ENCODE measurements at places on chromosomes 3 and 15.
A peak's percentile ranks its signal among the peaks of the same experiment; 100 is the strongest.

DNA sequence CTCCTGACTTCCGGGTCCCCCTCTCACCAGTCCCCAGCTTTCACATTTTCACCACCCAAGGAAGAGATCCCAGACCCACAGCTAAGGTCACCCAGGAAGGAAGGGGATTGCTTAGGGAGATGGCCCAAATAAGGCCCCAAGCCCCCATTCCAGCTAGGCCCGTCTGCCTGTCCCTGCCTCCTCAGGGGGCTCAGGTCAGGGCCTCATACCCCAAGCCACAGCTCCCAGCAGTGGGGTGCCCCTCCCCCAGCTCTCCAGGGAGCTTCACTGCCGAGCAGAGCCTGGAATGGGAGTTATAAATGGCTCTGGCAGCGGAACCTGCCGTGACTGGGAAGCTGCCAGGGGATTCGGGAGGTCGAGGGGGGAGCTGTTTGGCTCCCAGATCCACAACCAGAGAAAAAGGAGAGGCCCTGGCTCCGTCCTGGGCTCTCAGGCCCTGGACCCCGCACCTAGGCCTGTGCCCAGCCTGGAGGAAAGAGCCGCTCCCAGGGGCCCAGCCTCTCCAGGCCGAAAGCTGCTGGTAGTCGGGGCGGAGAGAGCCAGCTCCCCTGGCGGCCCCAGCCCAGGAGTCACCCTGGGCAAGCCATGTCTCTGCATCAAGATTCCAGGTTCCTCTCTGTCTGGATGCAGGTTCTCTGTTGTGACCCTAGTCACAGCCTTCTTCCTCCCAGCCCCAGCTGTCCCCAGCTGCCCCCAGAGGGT, 550 bp downstream of the CCDC9B start:
- DNase-seq, result no peak

- DNase-seq, result no peak
Measured at GRCh38 chr3:128506754-128507153, 13.8 kb upstream of the GATA2 start.

GRCh38 chr15:75821786-75822345, 21.4 kb upstream of the UBE2Q2 start:
- no peak for DNase-seq

- peak; percentile 47 for DNase-seq
Measured at GRCh38 chr3:3799173-3800079, at the start of gene LRRN1. TSS of gene LRRN1 (plus strand) at chr3:3799431. CDS start at chr3:3844642, 45,211 bp downstream.

- no peak for DNase-seq
Measured at GRCh38 chr3:105355408-105356061, 11.2 kb upstream of the ALCAM start.

DNA sequence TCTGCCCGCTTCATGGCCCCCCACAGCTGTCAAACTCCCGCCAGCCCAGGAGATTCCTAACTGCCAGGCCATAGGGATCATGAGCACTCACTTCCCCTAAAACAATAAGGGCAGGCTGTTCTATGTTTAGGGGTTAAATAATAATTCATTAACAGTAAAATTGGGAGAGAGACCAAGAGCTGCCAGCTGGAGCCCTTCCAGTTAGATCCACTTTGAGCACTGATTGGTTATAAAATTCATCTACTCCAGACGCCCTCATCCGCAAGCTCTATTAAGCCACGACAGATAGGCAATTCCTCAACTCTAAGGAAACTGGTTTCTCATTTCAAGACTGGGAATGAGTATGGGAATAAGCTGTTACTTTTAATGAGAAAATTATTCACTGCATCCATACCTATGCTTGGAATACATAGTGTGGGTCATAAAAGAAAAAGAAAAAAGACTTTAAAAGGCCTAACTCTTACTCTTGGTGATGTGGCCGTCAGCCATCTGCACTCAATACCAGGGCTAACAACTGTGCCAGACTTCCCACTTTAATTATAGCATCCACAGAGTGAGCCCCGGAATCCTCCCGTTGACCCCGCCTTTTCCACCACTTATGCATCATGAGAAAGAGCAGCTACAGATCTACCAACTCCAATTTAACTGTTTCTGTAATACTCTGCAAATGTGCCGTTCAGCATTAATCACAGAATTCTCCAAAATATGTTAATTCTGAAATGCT, 44.5 kb downstream of the IL17RD start:
- DNase-seq, result no peak

GRCh38 chr3:127585163-127585812, 5.2 kb downstream of the TPRA1 start:
- no peak for DNase-seq

DNA sequence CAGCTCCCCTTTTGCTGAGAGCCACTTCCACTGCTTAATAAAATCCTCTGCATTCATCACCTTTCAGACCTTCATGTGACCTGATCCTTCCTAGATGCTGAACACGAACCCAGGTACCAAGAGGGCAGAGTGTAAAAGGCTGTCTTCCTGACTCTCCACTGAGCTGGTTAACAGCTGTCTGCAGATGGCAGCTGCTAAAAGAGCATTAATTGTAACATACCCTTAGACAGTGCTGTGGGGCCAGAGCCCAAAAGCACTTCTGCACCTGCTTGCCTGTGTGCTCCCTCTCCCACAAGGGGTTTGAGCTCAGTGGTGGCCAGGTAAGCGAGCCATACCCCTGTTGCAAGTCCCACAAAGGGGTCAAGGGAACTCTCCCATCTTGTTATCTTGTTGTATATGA, 187.3 kb downstream of the UBE2E2 start:
- DNase-seq, result no peak

DNA sequence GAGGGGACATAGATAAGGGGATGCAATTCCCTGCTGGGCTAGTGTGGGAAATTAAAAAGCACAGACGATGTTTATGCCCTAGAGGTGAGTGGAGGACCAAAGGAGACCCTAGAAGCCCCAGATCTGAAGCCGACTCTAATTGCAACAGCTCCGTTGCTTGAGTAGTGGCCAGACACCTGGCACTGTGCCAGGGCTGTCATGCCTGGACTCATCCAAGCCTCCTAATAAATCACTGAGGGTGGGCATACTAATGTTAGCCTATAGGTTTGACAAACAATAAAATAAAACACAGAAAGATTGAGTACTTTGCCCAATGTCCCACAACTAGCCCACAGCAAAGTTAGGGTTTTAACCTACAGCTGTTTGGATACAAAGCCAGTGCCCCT, 25.4 kb upstream of the MRPS22 start:
- DNase-seq, result no peak

- DNase-seq, result no peak
Measured at GRCh38 chr3:33808559-33808958, 10.1 kb downstream of the PDCD6IP start.

GRCh38 chr15:58590926-58591325, 158.6 kb downstream of the ADAM10 start:
- no peak for DNase-seq

- no peak for DNase-seq
Measured at GRCh38 chr3:179624451-179624850, 19.9 kb downstream of the NDUFB5 start.

GRCh38 chr3:10389339-10389738, 68.4 kb upstream of the SEC13 start:
- no peak for DNase-seq

GRCh38 chr15:92907896-92908712, 8.0 kb downstream of the CHD2 start:
- no peak for DNase-seq

GRCh38 chr15:33801954-33802353, 166.3 kb upstream of the CHRM5 start:
- DNase-seq, result no peak

DNA sequence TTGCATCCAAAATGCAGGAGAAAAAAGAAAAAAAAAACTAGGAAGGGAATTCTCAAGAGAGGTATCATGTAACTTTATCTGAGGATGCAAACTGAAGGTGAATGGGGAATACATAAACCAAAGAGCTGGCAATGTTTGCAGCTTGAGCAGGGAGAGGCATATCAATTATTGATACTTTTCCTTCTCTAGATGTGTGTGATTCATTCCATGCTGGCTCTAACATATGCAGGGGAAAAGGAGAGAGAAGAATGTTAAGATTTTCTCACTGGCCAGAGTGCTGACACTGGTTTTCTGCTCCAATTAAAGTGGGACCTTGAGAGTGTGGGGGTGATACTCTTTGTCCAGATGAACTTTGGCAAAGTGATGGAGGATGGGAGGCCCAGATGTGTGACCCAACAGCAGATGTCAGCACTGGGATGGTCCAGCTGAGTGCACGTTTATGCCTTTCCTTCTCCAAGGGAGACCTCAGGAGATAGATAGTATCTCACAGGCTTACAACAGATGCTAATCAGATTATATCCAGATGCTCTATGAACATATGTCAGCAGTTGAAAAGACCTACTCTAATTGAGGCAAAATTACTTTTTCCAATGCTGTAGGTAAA, 50.0 kb upstream of the PSMD6 start:
- DNase-seq, result no peak

GRCh38 chr3:120852412-120852811, 55.6 kb upstream of the STXBP5L start:
- DNase-seq, result no peak

DNA sequence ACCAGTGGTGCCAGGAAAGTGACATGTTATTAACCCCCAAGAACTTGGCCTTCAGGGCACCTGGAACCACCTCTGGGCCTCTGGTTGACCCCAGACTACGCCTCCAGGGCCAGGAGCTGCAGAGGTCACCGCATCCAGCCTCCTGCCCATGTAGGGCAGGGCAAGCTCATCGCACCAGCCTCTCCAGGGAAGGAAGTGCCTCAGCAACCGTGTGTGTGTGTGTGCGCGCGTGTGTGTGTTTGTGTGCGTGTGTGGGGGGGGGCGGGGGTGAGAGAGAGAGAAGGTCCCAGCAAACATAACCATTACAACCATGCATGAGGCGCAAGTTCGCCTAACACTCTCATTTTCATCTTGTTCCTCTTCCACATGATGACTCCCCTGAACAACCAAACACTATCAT, 31.8 kb downstream of the RAB6B start:
- DNase-seq, result no peak

DNA sequence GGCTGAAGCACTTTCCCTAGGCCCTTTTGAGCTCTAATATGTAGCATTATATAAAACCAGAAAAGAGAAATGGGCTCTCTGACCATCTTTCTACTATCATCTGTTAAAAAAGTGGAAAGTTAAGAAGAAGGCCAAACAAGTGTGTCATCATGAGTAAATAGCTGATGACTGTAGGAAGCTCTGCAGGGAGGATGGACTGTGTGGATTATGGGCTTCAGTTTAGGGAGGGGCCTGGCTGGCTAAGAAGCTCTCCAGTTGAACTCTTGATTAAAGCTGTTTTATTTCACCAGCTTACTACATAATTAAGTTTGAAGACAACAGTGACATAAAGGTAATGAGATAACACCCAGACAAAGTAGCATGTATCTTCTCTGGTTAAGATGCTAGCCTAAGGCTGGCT, 30.6 kb downstream of the INTS14 start:
- no peak for DNase-seq

- no peak for DNase-seq
Measured at GRCh38 chr3:56926243-56926946, 124.6 kb upstream of the ARHGEF3 start.

- peak; percentile 3 for DNase-seq
Measured at GRCh38 chr15:57340682-57341259, 35.5 kb upstream of the CGNL1 start.

GRCh38 chr3:61333192-61333961, 82.1 kb upstream of the FHIT start:
- no peak for DNase-seq

GRCh38 chr15:77013776-77014131, 18.8 kb downstream of the PSTPIP1 start:
- peak; percentile 86 for DNase-seq

DNA sequence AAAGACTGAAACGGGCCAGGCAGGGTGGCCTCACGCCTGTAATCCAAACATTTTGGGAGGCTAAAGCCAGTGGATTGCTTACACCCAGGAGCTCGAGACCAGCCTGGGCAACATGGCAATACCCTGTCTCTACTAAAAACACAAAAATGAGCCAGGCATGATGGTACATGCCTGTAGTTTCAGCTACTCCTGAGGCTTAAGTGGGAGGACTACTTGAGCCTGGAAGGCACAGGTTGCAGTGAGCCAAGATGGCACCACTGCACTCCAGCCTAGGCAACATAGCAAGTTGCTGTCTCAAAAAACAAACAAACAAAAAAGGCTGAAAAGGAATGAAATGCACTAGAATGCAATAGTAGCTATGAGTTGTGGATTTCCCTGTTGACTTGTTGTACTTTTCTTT, 94.7 kb downstream of the STAG1 start:
- DNase-seq, result no peak

GRCh38 chr3:130671545-130672312, 74.9 kb downstream of the PIK3R4 start:
- DNase-seq, result no peak

- DNase-seq, result no peak
Measured at GRCh38 chr3:157956850-157957249, 149.4 kb downstream of the SHOX2 start.

- DNase-seq, result no peak
Measured at GRCh38 chr3:171803044-171803443, 7.2 kb downstream of the PLD1 start.

- DNase-seq, result no peak
Measured at GRCh38 chr15:58585693-58586443, 154.1 kb downstream of the LIPC start.

DNA sequence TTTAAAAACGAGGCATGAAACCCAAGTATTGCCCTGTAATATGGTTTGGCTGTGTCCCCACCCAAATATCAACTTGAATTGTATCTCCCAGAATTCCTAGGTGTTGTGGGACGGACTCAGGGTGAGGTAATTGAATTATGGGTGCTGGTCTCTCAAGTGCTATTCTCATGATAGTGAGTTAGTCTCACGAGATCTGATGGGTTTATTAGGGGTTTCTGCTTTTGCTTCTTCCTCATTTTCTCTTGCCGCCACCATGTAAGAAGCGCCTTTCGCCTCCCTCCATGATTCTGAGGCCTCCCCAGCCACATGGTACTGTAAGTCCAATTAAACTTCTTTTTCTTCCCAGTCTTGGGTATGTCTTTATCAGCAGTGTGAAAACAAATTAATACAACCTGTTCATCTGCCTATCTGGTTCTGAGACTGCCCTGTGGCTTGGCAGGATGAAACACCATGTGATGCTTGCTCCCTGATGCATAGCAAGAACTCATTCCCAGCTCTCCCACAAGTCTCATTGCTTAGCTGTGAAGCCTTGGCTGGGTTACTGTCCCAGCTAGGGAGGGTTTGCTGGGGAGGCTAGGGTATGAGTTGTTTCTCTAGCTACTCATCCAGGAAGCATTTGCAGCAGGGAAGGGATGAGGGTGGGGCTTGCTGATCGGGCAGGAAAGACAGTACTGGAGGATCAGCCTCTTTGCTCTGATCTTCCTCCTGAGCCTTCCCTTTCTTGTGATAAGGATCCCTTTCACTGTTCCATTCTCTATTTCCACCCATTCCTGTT, 3.7 kb upstream of the SQOR start:
- DNase-seq, result no peak

GRCh38 chr3:4836516-4836915, 142.7 kb upstream of the BHLHE40 start:
- no peak for DNase-seq

DNA sequence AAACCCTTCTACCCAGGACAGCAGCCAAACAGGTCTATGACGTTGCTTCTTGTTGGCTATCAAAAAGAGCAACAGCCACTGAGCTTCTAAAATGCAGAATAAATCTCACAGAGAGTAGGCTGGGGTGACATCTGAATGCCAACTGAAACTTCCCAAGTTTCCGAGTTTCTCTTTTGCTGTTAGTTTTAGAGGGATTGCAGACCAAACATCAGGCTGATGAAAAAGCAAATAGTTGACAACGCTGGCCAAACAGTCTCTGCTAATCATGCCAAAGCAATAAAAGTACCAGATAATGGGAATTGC, 670 bp upstream of the CBLB start:
- no peak for DNase-seq
